Activated CD4-positive, alpha-beta T cell treated with anti-CD3 and anti-CD28 coated beads for 48 hours (primary cell): ENCODE measurements at places on chromosomes 1 and 21.

DNA sequence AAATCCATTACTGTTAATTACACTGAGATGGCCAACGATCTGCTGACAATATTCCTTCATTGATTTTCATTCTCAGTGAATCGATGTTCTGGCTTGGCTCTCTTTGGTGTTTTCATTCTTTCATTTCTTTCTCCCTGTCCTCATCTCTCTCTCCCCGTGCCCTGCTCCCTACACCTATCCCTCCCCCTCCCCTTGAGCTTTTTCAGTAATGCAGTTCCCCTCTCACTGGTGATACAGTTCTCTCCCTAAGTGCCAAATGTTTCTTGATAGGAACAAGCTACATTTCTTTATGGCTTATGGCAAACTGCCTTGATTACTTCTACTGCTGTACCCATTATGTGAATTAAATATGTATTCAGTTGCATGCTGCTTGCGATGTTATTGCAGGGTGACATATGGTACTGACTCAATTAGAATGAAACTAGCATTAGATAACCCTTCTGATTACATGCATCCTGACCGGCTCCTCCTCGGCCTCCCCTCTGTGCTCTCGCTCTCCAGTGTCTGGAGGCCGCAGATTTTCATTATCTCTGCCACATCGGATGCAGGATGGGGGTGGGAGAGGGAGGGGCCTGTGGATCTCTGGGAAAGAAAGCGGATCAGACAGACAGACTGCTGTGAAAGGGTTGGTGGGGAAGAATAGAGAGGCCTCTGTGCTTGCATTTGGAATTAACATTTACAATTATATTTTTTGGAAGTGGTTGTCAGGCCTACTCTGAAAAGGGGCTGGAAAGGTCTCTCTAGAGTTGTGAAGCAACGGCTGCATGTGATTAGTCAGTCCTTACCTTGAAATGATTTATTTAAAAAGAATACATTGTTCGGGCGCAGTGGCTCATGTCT lies 130.9 kb downstream of the PBX1 start:
- no peak for DNase-seq

DNA sequence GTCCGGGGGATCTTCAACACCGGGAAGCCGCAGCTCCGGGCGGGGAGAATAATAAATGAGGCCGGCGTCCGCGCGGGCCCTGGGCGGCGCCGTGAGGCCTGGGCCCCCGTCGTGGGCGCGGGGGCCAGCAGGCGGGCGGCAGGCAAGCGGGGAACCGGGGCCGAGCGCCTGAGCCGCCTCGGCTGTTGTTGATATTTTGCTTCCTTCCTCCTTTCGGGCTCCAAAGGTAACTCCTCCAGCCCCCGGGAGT lies at the start of gene MEF2D:
TSS of gene MEF2D (minus strand) at position 233 of the 250 bp plus-strand sequence. CDS start 17,483 bp downstream, outside the sequence.
- no peak for DNase-seq

- DNase-seq = no peak
Observed at GRCh38 chr1:240612811-240613210, 856 bp upstream of the GREM2 start.

DNA sequence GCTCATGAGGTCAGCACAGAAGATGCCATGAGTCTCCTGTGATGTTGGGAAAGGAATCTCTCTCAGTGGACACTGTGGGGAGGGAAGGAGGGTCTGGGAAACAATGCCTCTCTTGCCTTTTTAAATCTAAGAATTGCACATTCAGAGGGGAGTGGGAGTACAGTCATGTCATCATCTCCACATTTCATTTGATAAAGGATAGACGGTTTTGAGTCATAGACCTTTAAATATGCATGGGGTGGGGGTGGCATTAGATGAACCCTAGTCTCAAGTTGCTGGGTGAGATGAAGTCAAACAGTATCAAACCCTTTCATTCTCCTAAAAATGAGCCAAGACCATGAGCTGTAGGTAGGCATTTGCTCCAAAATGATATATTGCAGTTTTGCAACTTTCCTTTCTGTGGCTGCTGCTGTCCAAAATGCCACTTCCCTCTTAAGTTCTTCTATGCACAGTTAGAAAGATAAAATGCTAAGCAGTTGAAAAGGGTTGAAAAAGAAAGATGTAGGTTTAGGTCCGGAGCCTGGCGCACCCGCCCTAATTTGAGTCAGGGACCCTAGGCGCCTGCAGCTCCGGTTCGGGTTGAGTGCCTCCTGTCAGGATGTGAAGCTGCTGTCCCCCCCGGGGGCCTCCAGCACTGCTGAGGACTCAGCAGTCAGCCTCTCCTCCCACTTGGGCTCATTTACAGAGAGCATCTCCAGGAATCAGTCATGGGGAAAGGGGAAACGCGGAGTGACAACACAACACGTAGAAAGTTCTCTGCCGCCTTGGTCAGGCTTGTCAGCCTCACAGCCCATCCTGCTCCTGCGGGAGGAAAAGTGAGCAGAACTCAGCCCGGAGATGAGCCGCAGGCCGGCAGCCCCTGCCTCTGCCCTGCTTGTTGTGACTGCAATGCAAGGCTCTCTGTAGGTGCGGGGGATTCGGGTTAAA lies 479.3 kb upstream of the RUNX1 start:
- peak; percentile 69 for DNase-seq

- no peak for DNase-seq
Observed at GRCh38 chr1:184483101-184483683, 96.4 kb downstream of the C1orf21 start.

DNA sequence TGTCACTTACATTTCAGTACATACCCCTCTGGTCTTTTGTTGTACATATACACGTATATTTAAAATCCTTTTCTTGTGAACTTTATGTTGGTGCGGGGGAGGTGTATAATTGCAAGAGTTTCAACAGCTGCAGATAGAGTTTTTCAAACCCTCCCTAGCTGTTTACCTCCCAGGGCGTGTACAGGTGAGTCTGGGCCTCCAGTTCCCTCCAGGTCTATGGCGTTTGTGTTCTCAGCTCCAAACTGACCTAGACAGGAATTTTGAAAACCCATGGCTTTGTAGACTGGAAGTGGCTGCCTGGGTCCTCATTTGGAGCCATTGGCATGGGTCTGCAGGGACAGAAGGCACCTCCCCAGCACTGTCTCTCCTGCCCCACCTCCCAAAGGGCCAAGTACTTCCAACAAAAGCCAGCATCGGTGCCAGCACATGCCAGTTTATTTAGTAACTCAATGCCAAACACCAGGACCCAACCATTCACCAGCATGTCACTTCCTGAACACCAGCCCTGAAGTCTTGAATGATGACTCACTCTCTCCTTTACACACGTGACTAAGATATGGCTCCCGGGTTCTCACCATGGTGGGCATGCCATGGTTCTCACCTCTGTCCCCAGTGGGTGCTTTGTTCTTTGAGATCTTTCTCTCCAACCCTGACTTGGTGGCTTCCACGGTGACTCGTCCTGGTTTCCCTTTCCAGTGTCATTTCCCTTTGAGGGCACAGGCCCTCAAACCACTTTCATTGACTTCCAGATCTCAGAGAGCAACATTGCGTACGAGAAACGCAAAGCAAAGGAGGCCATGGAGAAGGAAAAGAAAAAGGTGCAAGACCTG lies 57.3 kb upstream of the EFHD2 start:
- DNase-seq = peak; percentile 60

DNA sequence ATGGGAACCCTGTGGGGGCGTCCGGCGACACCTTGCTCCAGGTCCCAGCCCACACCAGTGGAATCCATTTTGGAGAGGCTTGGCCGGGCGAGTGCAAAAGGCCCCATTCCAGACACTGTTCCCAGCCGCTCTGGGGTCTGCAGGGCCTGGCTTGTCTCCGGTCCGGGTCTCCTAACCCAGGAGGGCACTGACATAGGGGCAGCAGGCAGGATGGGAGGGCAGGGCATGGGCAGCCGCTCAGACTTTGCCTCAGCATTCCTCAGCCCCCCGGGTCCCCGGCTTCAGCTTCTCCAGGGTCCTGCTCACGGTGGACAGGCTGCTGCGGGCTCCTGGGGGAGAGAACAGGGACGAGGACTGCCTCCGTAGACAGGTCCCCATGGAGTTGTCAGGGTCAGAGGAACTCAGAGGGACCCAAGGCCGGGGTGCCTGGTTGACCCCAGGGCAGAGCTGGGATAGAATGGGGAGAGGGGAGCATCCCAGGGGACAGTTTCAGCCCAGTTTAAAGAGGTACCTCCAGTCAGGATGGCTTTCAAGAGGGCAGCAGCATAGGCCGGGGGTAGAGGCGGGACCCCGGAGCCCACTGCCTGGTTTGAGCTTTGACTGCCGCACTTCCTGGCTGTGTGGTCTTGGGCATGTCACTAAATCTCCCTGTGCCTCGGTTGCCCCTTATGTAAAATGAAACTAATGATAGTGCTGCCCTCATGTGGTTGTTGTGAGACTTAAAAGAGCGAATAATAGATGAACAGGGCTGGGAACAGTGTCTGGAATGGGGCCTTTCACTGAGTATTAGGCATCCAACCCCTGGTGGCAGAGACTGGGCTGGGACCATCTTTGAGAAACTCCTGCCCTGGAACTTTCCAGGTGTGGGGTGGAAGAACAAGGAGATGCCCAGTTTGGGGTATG lies 3.7 kb downstream of the KNCN start:
- no peak for DNase-seq

DNA sequence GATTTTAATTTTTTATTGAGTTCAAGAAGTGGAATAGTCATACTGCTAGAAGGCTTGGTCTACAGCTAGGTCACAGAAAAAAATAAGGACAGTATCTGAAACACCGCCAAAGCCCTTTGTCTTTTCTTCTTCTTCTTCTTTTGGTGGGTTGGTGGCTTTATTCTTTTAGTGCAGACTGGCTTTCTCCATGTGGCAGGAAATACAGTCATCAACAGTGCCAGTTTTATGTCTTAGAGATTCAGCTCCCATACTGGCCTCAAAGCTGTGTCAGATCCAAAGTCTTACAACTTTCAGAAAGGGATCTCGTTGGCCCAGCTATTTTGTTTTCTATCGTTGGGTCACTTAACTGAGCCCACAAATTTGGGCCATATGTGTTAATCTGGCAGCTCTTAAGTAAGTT lies 58.2 kb downstream of the FNBP1L start:
- no peak for DNase-seq

DNA sequence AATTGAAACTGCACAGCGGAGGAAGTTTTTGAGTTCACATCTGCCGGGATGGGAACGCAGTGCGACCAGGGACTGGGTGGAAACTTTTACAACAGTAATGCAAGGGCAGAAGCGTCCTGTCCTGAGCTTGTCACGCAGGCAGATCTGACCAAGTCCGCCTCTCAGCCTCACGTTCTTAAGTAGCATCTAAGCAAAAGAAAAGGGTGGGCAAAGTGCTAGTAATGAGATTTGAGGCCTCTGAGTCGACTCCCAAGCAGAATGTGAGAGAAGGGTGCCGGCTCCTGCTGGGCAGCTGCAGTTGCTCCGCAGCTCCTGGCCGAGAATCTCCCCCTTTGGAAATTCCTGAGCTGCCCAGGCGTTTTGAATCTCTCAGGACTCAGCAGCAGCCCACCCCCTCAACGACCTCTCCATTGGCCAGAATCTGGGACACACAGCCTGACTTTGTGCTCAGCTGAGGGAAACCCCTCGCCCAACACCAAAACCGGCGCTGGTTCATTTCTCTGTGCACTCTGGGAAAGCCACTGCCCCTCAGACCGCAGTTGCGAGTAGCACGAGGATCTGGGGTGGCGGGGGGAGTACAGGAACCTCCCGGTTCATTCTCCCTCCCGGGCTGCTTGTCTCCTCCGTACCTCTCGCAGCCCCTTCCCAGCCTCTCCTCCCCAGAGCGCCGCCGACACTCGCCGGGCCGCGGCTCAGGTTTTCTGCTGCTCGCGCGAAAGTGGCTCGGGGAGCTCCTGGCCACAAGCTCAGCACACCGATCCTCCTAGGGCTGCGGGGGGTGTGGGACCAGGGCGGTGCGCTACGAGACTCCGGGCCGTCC lies 913 bp upstream of the S1PR1 start:
- peak; percentile 84 for DNase-seq

DNA sequence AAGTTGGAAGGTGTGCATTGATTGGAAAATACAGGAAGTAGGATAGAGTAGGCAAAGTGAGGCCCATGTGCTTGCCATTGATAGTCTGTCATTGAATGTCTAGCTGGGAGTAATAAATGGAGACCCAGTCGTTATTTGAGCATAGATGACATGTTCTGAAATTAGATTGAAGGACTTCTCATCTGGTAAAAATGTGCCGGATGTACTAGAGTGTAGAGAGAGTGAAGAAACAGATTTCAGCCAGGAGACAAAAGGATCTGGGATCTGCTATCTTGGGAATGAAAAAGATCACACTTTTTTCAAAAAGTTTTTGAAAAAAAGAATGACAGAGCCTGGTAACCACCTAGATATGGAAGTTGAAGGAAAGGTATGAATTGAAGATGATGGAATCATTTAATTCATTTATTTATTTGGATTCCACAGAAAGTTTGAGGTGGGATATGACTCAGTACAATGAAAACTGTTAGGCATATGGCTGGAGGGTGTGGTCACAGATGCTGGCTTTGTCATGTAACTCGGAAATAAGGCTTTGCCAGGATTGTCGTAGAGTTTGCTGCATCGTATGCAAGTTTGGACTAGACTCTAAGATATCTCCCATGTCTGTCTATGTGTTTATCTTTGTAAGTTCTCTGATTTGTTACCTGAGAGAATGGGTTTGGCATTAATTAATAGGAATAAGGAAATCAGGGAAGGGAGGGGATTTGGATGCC lies 137.1 kb downstream of the PBX1 start:
- no peak for DNase-seq

DNA sequence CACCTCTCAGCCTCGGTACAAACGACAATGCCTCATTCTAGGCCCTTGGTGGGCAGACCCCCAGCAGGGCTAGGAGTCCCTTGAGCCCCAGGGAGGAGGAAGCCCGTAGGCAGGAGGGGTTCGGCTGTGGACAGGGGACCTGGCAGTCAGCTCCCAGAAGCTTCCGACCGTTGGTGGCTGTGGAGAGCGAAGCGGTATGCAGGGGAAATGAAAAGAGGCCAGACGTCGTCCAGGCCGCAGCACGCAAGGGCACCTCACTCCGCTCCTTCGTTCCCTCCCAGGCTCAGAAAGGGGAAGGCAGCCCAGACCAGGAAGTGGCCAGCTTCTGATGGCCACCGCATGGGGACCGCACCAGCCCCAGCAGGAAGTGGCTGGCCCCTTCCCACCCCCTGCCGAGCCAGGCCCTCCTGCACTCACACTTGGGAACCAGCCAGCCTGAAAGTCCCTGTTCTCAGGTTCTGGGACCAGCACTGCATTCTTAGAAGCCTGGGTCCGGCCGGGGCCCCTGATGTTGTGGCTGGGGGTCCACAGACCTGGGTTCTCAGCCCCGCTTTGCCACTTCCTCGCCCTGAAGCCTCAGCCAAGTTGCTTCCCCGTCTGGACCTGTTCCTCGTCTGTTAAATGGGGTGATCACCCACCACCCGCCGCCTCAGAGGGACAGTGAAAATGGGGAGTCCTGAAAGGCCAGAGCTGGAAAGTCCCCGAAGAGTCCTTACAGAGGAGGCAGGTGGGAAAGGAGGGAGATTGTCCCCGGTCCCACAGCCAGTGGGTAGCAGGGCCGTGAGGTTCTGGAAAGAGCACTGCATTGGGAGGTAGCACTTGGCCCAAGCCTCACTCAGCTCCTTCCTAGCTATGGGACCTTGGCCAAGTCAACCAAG lies 104.0 kb upstream of the RUNX3 start:
- DNase-seq = no peak

DNA sequence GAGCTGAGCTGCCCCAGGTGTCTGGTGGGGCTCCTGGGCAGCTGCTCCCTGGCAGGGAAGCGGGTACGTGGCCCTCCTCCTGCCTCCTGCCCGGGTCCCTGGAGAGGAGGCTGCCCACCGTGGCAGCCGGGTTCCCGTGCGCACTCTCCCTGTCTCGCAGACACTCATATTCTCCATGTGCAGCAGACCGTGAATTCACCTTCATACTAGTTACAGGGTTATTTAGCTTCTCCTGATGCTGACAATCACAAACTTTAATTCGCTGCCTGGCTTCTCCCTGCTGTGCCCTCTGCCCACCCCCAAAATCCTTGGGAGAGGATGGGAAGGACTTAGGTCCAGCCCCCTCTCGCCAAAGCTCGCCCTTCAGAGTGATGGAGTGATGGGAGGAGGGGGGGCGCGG lies 95.3 kb downstream of the CASZ1 start:
- DNase-seq = no peak
